HCT116 (cell line): ENCODE measurements at places on chromosomes 3 and 15.

- no peak for DNase-seq
Observed at GRCh38 chr3:48215019-48215418, 8.3 kb upstream of the CAMP start.

DNA sequence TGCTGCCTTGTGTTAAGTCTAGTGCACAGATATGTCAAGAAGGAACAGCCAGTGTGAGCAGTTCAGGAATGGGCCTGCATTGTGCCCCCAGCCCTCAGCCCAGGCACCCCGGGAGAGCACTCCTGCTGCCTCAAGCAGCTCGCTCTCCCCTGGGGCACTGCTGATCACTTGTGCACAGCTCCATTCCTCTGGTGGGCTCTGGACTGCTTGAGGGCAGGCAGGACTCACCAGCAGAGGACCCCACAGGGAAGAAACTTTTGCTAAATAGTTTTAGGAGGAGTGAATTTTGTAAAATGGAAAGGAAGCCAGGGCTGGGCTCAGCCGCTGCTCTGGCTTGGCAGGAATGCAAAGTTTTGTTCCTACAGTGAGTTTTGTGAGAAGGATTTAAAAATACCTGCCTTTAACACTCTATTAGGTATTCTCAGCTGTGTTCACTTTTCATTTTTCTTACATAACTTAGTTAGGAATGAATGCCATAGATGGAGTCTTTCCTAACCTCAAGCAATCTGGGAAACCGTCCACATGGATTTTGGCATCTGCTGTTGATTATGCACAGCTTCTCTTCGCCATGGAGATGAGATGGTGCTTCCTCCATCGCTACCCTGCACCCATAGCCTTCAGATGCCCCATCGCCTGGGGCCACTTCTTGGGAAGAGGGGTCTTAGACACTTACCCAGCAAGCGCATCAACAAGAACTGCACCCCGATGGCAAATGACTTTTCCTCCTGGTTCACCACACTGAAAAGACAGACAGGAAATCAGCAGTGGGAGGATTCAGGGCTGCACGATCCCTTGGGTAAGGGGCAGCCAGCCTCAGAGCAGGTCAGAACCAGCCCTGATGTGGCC, 42.3 kb upstream of the RAB6B start:
- DNase-seq = no peak

DNA sequence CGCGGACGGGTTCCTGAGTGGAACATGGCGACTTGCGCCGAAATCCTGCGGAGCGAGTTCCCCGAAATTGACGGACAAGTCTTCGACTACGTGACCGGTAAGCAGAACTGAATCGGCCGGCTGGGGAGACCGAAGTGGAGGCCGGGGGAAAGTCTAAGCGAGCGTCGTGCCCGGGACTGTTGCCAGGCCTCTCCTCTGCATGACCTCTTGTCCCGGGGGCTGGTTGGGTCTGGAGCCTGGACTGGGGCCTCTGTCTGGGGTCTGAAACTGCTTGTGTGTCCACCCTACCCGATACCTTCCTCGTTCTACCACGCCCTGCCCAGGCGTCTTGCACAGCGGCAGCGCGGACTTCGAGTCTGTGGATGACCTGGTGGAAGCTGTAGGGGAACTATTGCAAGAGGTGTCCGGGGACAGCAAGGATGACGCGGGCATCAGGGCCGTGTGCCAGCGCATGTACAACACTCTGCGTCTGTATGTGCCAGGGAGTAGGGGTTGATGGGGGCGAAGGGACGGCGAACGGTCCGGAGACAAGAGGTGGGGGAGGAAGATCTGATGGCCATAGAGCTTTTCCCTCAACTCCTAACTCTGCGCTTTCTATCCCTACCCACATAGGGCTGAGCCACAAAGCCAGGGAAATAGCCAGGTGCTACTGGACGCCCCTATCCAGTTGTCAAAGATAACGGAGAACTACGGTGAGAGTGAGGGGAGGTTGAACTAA, at the start of gene ABCF3:
TSS of gene ABCF3 (plus strand) at position 16 of the 718 bp plus-strand sequence. CDS start at position 25, 9 bp downstream.
- no peak for DNase-seq

DNA sequence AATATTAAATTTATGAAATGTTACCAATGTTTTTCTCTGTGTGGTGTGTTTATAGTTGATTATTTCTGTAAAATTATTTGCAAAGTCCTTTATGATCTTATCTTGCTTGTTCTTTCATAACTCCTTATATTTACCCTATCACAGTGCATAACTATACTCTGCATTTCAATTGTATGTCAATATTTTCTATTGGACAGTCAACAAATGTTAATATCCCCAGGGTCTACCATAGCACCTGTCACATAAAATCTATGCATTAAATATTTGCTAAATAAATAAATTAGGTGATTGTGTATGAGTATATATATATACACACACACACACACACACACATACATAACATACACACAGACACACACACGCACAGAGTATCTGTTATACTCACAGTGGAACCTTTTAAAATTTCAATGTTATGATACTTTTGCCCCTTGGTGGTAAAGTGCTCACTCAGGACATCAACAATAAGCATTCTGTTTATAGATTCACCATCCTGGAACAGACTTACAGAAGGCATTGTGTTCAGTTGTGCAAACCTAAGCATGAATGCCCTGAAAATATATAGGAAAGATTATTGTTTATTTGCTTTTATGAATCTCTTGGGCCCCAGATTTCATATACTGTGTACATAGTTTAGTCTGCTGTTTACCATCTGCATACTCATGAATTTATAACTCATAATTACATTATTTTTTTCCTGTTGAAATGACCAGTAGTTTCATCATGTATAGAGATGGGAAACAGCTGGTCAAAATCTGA, 443.7 kb downstream of the EPHA6 start:
- no peak for DNase-seq

- DNase-seq = no peak
Observed at GRCh38 chr15:75942464-75942863, 38.8 kb downstream of the FBXO22 start.

GRCh38 chr3:11198070-11198469, 43.8 kb downstream of the HRH1 start:
- DNase-seq = no peak

GRCh38 chr3:160622263-160623045, 54.5 kb upstream of the ARL14 start:
- no peak for DNase-seq

GRCh38 chr3:2984831-2985220, 125.3 kb downstream of the IL5RA start:
- no peak for DNase-seq

- DNase-seq = no peak
Observed at GRCh38 chr15:59642351-59642750, 15.0 kb downstream of the GTF2A2 start.

- no peak for DNase-seq
Observed at GRCh38 chr3:178434206-178434805, 101.9 kb upstream of the KCNMB2 start.

DNA sequence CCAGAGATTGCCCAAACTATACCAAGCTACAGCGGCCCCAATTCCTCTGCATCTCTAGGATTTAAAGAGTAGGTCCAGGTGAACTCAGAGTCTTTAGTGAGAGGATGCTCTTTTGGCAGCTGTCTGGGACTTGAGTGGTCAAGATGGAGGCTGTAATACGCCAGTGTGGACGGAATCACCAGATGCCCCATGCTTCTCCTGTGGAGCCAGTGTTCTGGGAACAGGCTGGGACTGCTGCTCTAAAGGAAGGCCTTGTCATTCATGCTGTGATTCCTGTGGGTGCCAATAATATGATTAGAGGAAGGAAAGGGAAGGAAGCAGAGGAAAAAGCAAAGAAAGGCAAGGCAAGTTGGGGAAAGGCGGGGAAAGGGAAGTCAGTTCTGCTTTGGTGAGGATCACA, 17.4 kb upstream of the NOX5 start:
- no peak for DNase-seq

- no peak for DNase-seq
Observed at GRCh38 chr15:40084650-40085049, 24.0 kb downstream of the BMF start.

GRCh38 chr3:157086775-157087174, 73.2 kb downstream of the CCNL1 start:
- DNase-seq = no peak

DNA sequence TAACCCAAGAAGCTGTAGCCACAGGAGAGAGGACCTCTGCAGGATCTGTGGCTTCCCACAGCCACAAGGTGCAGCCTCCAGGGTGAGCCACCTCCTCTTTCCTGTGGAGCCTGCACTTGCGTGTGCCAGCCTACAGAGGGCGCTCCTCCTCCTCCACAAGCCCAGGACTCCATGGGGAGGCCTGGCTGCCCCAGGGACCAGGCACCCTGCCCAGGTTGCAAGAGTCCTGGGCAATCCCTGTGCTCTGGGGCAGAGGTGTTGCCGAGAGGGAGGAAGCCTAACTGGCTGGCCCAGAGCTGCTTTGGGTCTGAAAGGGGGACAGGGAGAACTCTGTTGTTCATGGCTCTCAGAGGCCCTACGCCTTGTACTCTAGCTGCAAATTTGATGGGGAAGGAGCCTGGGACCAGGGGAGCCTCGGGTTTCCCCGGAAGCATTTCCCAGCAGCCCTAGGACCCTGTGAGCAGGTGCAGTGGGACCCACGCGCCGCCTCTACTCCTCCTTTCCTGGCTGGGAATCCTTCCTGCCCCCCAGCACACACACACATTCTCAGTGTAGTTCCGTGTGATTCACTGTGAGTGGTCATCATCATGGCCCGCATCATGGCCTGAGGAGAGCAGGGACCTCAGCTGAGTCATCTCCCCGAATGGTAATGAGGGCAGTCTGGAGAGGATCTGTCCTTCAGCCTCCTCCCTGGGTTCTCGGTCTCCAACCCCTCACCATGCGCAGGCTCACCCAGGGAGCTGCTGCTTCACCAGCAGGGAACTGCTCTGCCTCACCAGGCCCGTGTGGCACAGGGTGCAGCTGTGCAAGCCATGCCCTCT, 24.3 kb downstream of the TBC1D21 start:
- peak; percentile 37 for DNase-seq

- DNase-seq = no peak
Observed at GRCh38 chr3:108509263-108509662, 1.1 kb downstream of the MYH15 start.

GRCh38 chr3:43390255-43390588, 103.9 kb downstream of the SNRK start:
- no peak for DNase-seq

GRCh38 chr3:114447545-114447944, 153.7 kb downstream of the TIGIT start:
- DNase-seq = no peak

DNA sequence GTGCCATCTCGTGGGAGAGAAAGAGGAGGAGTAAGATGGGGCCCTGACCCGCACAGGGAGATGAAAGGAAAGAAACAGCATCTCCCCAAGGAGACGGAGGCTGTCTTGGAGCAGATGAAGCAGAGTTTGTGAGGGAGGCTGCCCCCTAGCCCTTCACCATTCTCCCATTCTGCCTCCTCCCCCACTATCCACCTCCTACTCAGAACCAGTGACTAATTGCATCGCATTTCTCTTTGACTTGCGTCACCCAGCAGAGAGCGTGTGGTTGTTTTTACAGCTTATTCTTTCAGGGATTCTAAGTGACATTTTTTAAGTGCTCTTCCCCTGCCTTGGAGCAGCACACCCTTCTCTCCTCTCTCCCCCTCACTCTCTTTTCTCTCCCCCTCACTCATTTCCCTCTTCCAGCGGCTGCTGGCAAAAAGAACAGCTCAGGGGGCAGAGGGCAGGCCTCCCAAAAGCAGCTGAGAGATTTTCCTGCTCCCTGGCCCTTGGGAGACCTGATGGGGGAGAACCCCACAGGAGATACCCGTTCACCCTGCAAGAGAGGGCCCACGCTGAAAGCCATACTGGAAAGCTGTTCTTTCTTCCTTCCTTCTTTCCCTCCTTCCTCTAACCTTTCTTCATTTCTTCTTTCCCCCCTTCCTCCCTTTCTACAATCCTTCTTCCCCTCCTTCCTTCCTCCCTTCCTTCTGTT, 91.8 kb downstream of the MRPL46 start:
- no peak for DNase-seq

GRCh38 chr3:120433662-120434331, 17.0 kb downstream of the FSTL1 start:
- DNase-seq = no peak

DNA sequence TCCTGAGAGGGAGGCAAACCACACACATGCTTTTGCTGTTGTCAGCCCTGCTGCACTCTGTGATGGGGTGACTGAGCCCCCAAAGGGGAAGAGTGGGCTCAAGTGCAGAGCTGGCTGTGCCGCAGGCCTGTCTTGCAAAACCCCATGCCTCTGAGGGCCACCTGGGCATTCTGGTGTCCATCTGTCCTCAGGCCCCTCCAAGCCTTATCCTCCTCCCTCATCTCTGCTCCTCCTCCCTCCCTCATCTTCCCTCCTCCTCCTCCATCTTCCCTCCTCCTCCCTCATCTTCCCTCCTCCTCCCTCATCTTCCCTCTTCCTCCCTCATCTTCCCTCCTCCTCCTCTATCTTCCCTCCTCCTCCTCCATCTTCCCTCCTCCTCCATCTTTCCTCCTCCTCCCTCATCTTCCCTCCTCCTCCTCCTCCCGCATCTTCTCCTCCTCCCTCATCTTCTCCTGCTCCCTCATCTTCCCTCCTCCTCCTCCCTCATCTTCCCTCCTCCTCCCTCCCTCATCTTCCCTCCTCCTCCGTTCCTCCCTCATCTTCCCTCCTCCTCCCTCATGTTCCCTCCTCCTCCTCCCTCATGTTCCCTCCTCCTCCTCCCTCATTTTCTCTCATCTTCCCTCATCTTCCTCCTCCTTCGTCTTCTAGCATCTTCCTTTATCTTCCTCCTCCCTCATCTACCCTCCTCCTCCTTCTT, 40.6 kb downstream of the CHDH start:
- no peak for DNase-seq

- no peak for DNase-seq
Observed at GRCh38 chr15:33454346-33454745, 143.6 kb downstream of the RYR3 start.

GRCh38 chr15:72998226-72998625, 54.0 kb upstream of the NEO1 start:
- no peak for DNase-seq

GRCh38 chr3:31955581-31955980, 25.5 kb downstream of the OSBPL10 start:
- DNase-seq = no peak

DNA sequence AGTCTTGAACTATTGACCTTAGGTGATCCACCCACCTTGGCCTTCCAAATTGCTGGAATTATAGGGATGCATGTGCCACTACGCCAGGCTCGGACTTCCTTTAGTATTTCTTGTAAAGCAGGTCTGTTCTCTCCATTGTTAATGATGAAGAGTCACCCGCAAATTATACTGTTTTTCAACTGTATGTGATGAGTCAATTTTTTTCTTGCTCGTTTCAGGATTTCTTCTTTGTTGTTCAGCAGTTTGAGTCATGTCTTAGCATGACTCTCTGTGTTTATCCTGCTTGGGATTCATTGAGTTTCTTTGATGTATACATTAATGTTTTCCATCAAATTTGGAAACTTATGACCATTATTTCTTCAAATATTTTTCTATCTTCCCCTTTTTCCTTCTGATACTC, 28.9 kb downstream of the GRAMD1C start:
- DNase-seq = peak; percentile 7

DNA sequence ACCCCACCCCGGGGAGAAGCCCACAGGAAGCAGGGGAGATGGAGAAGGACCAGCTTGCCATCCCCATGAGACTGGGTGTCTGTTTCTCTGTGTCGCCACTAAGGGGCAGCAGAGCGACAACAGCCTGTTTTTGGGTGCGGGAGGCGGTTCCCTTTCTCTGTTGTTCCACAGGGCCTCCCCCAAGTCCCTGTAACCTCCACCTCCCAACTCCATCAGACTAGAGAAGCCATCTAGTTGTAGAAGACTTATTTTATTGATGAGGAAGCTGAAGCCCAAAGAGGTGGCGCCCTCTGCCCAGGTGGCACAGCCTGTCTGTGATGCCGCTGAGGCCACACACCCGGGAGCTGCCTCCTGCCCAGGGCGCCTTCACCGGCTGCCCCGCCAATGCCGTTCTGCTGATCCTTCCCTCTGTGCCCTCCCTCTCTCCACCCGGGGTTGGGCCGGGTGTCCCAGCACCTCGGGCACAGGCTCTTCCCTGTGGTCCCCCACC, 3.9 kb upstream of the CCDC9B start:
- no peak for DNase-seq
